Natural killer cell (primary cell): ENCODE measurements at places on chromosomes 5 and 9.

DNA sequence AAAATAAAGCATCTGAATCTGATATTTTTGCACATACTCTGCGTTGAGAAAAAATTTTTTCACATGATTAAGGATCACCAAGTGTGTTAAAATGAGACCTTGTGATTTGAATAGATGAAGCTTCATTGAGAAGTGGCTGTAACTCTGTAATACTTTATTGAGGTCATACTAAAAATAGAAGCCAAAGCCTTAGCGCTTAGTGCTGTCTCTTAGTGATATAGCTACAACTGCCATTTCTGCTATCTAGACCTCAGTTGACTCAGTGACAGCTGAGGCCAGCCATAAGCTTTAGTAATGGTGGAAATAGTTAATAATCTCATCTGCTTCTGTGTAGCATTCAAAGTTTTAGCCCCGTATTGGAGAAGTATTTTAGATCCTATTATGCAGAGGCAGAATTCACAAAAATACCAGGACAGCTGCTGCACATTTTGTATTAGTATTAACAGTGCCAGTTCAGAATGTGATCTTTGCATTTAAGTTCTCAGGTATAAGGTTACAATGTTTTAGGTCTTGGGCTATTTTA is 107.4 kb upstream of the SGCD start:
- DNase-seq: no peak

- DNase-seq: no peak
Observed at GRCh38 chr9:125119643-125120286, 23.6 kb downstream of the SCAI start.

DNA sequence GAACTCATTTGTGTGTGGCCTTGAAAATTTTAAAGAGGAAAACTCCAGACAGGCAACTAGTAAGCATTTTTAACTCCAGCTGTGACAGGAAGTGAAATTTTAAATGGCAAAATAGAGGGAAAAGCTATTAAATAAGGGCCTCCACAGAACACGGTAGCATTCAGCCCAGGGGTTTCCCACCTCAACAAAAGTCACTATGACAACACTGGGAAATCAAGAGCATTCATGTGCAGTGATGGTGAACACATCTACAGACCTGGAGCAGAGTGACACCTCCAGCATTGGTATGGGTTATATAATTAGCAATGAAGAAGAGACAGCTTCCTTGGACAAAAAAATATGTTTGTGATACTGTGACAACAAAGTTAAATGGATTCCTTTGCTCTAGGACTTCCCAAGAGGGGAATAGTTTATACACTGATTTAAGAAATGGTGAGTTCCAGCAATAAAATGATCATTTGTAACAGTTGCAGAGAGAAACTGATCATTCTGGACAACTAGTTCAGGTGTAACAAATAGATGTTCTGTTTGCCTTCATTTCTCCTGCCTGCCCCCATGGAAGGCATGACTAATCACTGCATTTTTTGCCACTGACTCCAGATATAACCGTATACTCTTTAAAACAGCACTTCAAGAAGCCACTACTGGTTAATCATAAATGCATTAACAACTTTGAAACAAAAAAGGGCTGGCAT is 93.3 kb upstream of the SLC44A1 start:
- no peak for DNase-seq

DNA sequence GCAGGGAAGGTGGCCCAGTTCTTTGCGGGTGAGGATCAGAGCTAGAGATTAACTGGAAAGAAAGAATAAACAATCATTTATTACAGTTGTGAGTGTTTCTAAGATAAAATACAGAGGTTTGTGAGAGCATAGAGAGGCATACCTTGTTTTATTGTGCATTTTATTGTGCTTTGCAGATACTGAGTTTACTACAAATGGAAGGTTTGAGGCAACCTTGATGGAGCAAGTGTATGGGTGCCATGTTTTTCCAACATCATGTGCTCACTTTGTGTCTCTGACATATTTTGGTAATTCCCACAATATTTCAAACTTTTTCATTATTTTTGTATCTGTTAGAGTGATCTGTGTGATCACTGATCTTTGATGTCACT is 715 bp upstream of the C5orf34 start:
- no peak for DNase-seq

GRCh38 chr9:125655066-125655633 is 51.9 kb downstream of the MAPKAP1 start:
- no peak for DNase-seq

GRCh38 chr5:132528021-132528420 is 15.3 kb downstream of the IL5 start:
- no peak for DNase-seq

DNA sequence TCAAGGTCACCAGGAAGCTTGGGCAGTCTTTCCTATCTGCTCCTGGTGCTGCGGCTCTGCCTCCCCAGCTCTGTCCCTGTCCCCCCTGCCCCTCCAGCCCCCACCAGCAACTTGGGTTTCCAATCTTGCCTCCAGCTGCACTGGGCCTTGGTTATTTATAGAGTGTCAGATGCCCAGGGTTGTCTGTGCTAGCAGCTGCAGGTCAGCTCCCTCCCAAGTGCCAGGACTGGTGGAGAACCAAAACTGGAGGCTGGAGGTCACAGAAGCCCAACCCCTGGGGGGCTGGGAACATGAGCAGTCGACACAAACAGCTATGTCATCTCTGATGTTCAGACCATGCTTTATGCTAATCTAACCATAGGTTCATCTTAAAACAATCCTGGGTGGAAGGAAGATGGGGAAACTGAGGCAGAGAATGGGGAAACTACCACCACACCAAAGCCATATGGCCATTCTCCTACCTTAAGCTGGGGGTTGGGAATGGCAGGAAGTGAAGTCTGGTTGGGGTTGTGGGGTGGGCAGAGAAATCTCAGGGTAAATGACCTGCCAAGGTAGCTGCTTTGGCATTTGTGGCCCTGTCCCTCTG is 1.7 kb downstream of the TPM2 start:
- no peak for DNase-seq

GRCh38 chr9:69393425-69393824 is 68.4 kb downstream of the ENTREP1 start:
- DNase-seq: no peak

GRCh38 chr5:89929173-89929572 is 480.4 kb downstream of the CETN3 start:
- no peak for DNase-seq

- DNase-seq: no peak
Observed at GRCh38 chr5:176735383-176736265, 74.7 kb upstream of the UNC5A start.
